ENCODE measurements at places on chromosomes 11 and 22. TPM values are rescaled to one million over a fixed set of nuclear protein-coding genes. Genes with fewer than 3 reads are reported as not detected.

The NLRX1 gene
- total RNA-seq = 3.1 TPM

- no peaks in the 10 kb centered on the region for H3K4me1 ChIP-seq
- no peak overlapping the region for H3K27ac ChIP-seq
- no peak overlapping the region for H3K4me3 ChIP-seq
- H3K36me3 ChIP-seq = no peaks in the 10 kb centered on the region
Observed at GRCh38 chr22:49019737-49020713, 807.6 kb downstream of the BRD1 start.

DNA sequence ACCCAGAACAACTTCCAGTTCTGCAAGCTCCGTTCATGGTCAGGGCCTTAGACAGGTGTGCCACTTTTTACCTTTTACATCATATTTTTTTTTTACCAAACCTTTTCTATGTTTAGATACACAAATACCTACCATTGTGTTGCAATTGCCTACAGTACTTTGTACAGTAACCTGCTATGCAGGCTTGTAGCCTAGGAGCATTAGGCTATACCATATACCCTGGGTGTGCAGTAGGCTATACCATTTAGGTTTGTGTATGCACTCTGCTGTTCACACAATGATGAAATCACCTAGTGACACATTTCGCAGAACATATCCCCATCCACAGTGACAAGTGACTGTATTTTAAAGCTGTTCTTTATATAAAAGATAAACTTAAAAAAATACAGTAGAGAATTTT is 29.6 kb downstream of the APIP start:
- no peak for DNase-seq
- peaks cover 7% of the 10 kb centered on the region for H3K36me3 ChIP-seq
- H3K27ac ChIP-seq = no peak overlapping the region
- no peaks in the 10 kb centered on the region for H3K4me1 ChIP-seq
- no peaks in the 10 kb centered on the region for H3K27me3 ChIP-seq

The PHOX2A gene
- total RNA-seq = not detected

DNA sequence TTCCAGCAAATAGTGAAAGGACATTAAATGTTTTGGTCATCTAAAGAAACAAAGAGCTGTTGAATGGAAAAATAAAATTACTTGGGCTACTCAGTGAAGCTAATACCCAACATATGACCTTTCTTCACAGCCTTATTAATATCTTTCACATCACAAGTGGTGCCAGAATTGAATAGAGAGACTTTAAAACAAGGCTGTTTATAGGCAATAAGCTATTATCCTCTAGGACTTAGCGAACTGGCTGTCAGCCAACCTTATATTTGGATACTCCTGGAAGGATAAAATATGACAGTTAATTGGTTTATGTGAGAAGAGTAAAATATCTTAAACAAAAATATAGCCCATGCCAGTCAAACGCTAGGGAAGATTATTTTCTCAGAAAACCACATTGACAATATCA is 225.5 kb upstream of the BLID start:
- DNase-seq = no peak
- H3K27ac ChIP-seq = no peak overlapping the region
- H3K4me3 ChIP-seq = no peak overlapping the region
- H3K36me3 ChIP-seq = no peaks in the 10 kb centered on the region
- no peaks in the 10 kb centered on the region for H3K4me1 ChIP-seq
- no peaks in the 10 kb centered on the region for H3K27me3 ChIP-seq

DNA sequence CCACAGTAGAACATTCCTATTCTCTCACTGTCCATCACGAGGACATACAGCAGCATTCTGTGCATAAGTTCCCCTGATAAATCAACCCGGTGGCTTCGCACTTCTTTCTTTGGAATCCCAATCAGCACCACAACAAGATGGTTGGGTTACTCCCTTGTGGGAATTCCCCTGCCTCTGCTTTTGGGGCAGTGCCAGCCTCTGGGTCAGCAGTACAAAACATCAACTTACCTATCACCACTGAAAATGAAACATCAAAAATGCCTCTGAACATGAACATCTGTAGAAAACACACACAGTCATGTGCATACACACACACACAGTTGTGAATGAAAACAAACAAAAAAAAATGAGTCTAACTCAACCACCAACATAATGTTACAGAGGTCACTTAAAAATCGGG is 79.3 kb downstream of the KCNA4 start:
- no peak overlapping the region for H3K27ac ChIP-seq
- no peaks in the 10 kb centered on the region for H3K27me3 ChIP-seq
- no peaks in the 10 kb centered on the region for H3K36me3 ChIP-seq
- no peak for DNase-seq
- H3K4me1 ChIP-seq = no peaks in the 10 kb centered on the region

DNA sequence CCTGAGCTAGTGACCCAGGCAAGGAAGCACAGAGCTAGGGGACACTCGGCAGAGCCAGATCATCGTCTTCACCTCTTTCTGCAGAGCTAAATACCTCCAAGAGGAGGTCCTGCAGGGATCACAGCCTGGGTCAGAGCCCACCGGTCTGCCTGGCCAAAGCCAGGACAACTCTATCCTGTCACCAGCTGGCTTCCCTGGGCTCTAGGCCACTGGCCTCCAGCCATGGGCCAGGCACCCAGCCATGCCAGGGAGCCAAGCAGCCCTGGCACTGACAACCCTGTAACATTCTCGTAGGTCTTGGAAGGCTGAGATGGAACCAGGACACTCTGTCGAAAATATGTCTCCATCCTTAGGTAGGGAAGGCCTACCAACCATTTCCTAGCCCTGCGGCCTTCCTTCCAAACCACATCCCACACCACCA is 270.1 kb downstream of the BUD13 start:
- H3K36me3 ChIP-seq = no peaks in the 10 kb centered on the region
- DNase-seq = no peak
- no peak overlapping the region for H3K4me3 ChIP-seq
- no peaks in the 10 kb centered on the region for H3K27me3 ChIP-seq

DNA sequence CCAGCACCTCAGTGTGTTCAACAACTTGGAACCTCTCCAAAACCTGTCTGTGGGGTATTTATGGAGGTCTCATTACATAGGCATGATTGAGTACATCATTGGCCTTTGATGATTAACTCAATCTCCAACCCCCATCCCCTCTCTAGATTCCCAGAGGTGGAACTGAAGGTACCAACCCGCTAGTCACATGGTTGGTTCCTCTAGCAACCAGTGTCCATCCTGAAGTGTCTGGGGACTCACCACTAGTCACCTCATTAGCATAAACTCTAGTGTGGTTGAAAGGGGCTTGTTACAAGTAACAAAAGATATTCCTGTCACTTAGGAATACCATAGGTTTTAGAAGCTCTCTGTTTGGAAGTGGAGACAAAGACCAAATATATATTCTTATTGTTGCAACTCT is 40.3 kb downstream of the SIK2 start:
- H3K27me3 ChIP-seq = no peaks in the 10 kb centered on the region
- peaks cover 4% of the 10 kb centered on the region for H3K36me3 ChIP-seq
- no peaks in the 10 kb centered on the region for H3K4me1 ChIP-seq
- H3K4me3 ChIP-seq = no peak overlapping the region

DNA sequence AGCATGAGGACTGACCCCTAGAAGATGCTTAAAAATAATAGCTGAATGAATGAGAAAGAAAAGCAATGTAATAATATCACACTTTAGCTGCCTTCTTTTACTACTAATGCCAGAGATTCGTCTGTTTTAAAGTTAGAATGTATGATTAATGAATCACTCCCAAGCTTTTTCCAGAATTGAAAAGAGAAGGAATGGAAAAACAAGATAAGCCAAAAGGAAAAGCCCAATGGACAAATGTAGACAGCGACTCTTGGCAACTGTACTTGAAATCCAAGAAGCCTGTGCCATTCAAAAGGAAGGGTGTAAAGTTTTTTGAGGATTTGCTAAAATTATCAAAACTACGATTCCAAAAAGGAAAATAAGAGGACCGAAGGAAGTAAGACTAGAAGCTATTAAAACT is 40.8 kb upstream of the PAMR1 start:
- H3K27ac ChIP-seq = no peak overlapping the region
- no peaks in the 10 kb centered on the region for H3K27me3 ChIP-seq
- H3K4me1 ChIP-seq = no peaks in the 10 kb centered on the region

The LRRC74B gene
- total RNA-seq = not detected

GRCh38 chr22:43000441-43001175 is 14.3 kb downstream of the PACSIN2 start:
- no peaks in the 10 kb centered on the region for H3K27me3 ChIP-seq
- no peak for DNase-seq
- peak overlapping the region; percentile 50 for H3K27ac ChIP-seq

DNA sequence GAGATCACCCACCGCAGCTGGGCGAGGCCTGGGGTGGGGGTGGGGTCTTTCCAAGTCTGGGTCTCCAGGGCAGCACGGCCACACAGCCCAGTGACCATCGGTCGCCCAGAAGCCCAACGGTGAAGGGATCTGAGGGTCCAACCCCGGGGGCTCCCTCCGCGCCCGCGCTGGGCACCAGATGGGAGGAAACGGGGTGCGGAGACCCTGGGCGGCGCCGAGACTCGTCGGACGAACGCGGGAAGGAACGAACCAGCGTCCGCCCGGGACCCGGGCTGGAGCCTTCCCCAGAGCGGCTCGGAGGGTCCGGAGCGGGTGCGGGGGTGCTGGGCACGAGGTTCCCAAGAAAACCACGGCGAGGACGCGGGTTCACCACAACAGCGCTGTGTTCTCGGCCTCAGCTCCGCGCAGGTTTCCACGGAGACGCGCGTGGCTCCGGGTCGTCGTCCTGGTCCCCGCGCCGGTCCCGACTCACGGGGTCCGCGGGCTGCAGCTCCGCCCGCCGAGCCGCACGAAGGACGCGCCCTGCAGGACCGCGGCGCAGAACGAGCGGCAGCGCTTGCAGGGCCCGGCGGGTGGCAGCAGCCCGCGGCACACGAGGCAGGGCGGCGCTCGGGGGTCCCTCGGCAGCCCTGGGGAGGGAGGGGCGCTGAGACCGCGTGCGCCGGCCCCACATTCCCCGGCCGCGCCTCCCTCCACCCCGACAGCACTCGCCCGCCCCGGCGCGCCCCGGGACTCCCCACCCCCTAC is 2.3 kb upstream of the IL17REL start:
- H3K36me3 ChIP-seq = no peaks in the 10 kb centered on the region
- H3K27ac ChIP-seq = no peak overlapping the region
- H3K27me3 ChIP-seq = peaks cover 71% of the 10 kb centered on the region
- DNase-seq = no peak

GRCh38 chr11:78641541-78641940 is 66.9 kb upstream of the NARS2 start:
- H3K27me3 ChIP-seq = no peaks in the 10 kb centered on the region
- H3K27ac ChIP-seq = no peak overlapping the region
- no peak for DNase-seq
- no peaks in the 10 kb centered on the region for H3K4me1 ChIP-seq
- H3K4me3 ChIP-seq = no peak overlapping the region
- no peaks in the 10 kb centered on the region for H3K36me3 ChIP-seq

The PLEKHB1 gene
- total RNA-seq = not detected

GRCh38 chr11:113317339-113317738 is 3.0 kb downstream of the TTC12 start:
- no peaks in the 10 kb centered on the region for H3K27me3 ChIP-seq
- H3K36me3 ChIP-seq = no peaks in the 10 kb centered on the region
- DNase-seq = no peak

- H3K4me3 ChIP-seq = no peak overlapping the region
- H3K27me3 ChIP-seq = peaks cover 14% of the 10 kb centered on the region
- H3K4me1 ChIP-seq = no peaks in the 10 kb centered on the region
- DNase-seq = no peak
- H3K36me3 ChIP-seq = no peaks in the 10 kb centered on the region
Observed at GRCh38 chr22:44951510-44951816, 58.3 kb downstream of the PHF21B start.

- no peak overlapping the region for H3K4me3 ChIP-seq
- H3K36me3 ChIP-seq = no peaks in the 10 kb centered on the region
- DNase-seq = no peak
- H3K27ac ChIP-seq = no peak overlapping the region
- peaks cover 72% of the 10 kb centered on the region for H3K27me3 ChIP-seq
- H3K4me1 ChIP-seq = no peaks in the 10 kb centered on the region
Observed at GRCh38 chr11:2166091-2166851, 5.3 kb upstream of the INS start.

- no peak for DNase-seq
- no peak overlapping the region for H3K27ac ChIP-seq
- H3K4me1 ChIP-seq = no peaks in the 10 kb centered on the region
Observed at GRCh38 chr11:134939031-134939430, 527.0 kb upstream of the B3GAT1 start.

The LARGE1 gene
- 24.8 TPM for total RNA-seq

DNA sequence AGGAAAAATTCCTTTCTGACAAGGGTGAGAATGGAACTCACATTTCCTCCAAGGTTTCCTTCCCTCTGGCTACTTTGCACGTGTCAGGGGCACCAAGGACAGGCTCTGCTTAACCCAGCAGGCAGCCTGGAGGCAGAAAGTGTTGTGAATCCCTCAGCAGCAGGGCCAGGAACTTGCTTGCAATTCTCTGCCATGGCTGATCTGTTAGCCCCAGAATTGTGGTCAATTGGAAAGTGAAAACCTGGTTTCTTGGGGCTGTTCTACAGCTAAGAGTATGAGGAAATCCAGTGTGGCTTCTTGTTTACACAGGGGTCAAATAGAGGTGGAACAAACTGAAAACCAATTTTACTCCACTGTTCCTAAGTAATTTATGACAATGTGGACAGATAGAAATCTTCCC is 38.3 kb upstream of the CEP295 start:
- H3K4me3 ChIP-seq = no peak overlapping the region
- DNase-seq = no peak
- no peaks in the 10 kb centered on the region for H3K36me3 ChIP-seq
- no peaks in the 10 kb centered on the region for H3K27me3 ChIP-seq
- no peak overlapping the region for H3K27ac ChIP-seq
- no peaks in the 10 kb centered on the region for H3K4me1 ChIP-seq

The TEAD1 gene
- 123 TPM for total RNA-seq

- no peaks in the 10 kb centered on the region for H3K36me3 ChIP-seq
- DNase-seq = no peak
- H3K27ac ChIP-seq = no peak overlapping the region
Observed at GRCh38 chr11:81190546-81190945, 1543.1 kb downstream of the FAM181B start.

The DRD4 gene
- not detected for total RNA-seq

- no peak overlapping the region for H3K4me3 ChIP-seq
- H3K36me3 ChIP-seq = no peaks in the 10 kb centered on the region
- no peaks in the 10 kb centered on the region for H3K4me1 ChIP-seq
- no peaks in the 10 kb centered on the region for H3K27me3 ChIP-seq
Observed at GRCh38 chr11:37748641-37749040, 1150.6 kb upstream of the RAG2 start.

The HIKESHI gene
- total RNA-seq = 53.5 TPM

DNA sequence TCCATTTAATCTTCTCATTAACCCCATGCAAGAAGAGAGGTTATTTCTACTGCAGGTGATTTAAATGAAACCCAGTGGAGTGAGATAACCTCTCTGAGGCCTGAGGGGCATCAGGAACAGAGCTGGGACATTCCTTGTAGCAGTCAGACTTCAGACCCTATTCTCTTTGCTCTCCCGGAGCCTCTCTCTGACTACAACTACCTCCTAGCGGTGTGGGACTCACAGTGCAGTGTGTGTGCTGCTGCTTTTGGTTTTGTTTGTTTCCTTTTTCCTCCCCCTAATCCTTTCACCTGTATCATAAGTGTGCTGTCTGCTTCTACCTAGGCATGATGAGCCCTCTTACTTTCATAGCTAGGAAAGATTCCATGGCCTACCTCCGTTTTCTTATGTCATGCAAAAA is 769.6 kb downstream of the NTM start:
- H3K27ac ChIP-seq = no peak overlapping the region
- H3K27me3 ChIP-seq = no peaks in the 10 kb centered on the region
- no peak overlapping the region for H3K4me3 ChIP-seq
- no peaks in the 10 kb centered on the region for H3K4me1 ChIP-seq
- DNase-seq = no peak

GRCh38 chr11:28521075-28521474 is 412.9 kb downstream of the METTL15 start:
- peak overlapping the region; percentile 23 for H3K27ac ChIP-seq
- H3K4me3 ChIP-seq = no peak overlapping the region
- no peaks in the 10 kb centered on the region for H3K36me3 ChIP-seq
- H3K27me3 ChIP-seq = no peaks in the 10 kb centered on the region
